ENCODE measurements at places on chromosomes 4 and X.

- ATAC-seq: no peak
These were observed 2.3 kb downstream of the TRIM2 start for GRCh38 chr4:153206534-153206933.

- no peak for ATAC-seq
These were observed 80.7 kb downstream of the FAT1 start for GRCh38 chr4:186642998-186643397.

- no peak for ATAC-seq
These were observed 415.1 kb upstream of the MAD2L1 start for GRCh38 chr4:120481756-120482155.

DNA sequence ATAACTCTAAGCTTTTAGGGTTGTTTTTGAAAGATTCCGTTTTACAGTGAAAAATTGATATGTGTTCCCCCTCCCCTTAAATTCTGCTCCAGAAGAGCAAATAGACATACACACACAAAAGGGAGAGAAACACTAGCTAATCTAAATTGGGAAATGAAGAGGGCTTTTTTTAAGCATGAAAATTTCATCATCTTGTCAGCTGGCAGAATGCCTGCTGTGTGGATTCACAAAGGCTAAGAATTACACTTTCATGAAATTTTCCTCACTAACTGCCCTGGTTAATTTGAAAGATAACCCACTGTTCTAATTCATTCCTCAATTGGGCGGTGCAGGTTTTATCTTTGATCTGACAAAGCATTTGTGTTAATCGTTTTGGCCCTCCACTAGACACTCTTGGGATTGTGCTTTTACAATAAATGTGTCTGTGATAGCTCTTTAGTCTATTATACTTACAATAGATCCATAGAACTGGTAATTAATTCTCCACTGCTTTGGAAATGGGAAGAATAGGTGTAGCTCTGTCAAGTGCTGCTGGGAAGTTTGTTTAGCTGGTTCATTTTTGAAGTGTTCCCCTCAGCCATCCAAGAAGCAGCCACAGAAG lies 152.9 kb downstream of the POLA1 start:
- ATAC-seq: no peak

- ATAC-seq: no peak
These were observed 891.1 kb upstream of the PCDH7 start for GRCh38 chr4:29829067-29829466.

- no peak for ATAC-seq
These were observed 9.5 kb downstream of the GAB1 start for GRCh38 chr4:143346206-143346605.

DNA sequence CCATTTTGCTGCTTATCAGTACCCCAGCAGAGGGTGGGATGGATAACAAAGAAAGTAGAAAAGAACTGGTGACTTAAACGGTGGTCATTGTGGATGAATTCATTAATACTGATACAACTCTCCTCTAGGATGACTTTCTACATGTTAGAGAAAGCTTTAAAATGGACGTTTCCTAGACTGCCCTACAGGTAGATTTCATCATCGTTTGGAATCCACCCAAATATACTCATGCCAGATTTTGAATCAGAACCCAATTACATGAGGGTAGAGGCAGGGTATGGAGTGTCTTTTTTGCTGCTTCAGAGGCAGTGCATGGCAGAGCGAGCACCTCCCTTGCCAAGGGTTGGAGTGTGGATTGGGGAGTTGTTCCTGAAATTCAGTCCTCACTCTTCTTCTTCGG lies 13.3 kb upstream of the ANTXR2 start:
- ATAC-seq: no peak

- ATAC-seq: no peak
These were observed 477.4 kb downstream of the ACTRT1 start for GRCh38 chrX:127574829-127575228.

GRCh38 chrX:53309837-53310236 lies 28.5 kb upstream of the IQSEC2 start:
- ATAC-seq: no peak

Data from activated CD4-positive, CD25-positive, alpha-beta regulatory T cell treated with anti-CD3 and anti-CD28 coated beads, Interleukin-2, amount 50 U/mL, for 24 hours (primary cell).